Naive thymus-derived CD8-positive, alpha-beta T cell (primary cell): ENCODE measurements at places on chromosomes 7 and 10. TPM values are rescaled to one million over a fixed set of nuclear protein-coding genes. Genes with fewer than 3 reads are reported as not detected.
A peak's percentile ranks its signal among the peaks of the same experiment; 100 is the strongest.

- peaks cover 15% of the 10 kb centered on the region for H3K27me3 ChIP-seq
- H3K4me1 ChIP-seq, result peaks cover 10% of the 10 kb centered on the region
- H3K4me3 ChIP-seq, result peak overlapping the region; percentile 68
These were observed 75.4 kb upstream of the PDSS1 start for GRCh38 chr10:26621889-26622711.

DNA sequence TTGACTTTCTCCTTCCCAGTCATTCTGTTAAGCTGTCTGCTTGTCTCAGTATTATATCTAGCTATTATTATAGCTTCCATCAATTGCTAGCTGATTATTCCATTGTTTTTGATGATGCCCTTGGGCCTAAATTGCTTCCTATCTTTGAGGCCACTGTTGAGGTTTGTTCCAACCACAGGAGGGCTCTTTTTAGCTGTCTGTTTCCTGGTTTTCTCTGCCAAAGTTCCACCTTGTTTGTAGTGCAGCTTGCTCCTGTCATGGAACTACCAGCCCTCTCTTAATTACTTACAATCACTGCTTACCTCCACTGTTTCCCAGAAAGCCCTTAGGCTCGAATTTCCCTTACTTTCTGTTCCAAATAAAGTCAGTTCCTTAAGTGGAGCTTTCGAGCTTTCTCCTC is 118.7 kb upstream of the SEC61G start:
- no peaks in the 10 kb centered on the region for H3K36me3 ChIP-seq
- no peak overlapping the region for H3K4me3 ChIP-seq
- H3K27me3 ChIP-seq, result no peaks in the 10 kb centered on the region
- H3K4me1 ChIP-seq, result no peaks in the 10 kb centered on the region

- DNase-seq, result no peak
- no peak overlapping the region for H3K4me3 ChIP-seq
- H3K27ac ChIP-seq, result no peak overlapping the region
- H3K27me3 ChIP-seq, result no peaks in the 10 kb centered on the region
- no peaks in the 10 kb centered on the region for H3K4me1 ChIP-seq
These were observed 107.7 kb downstream of the CACNA2D1 start for GRCh38 chr7:82335927-82336326.

Gene NOLC1
- 44.1 TPM for polyA plus RNA-seq
